ENCODE measurements at places on chromosomes 4 and X. TPM values are rescaled to one million over a fixed set of nuclear protein-coding genes. Genes with fewer than 3 reads are reported as not detected.

SPANXN3 gene
- not detected for total RNA-seq

GRCh38 chr4:83582289-83582785 is 46.4 kb downstream of the GPAT3 start:
- DNase-seq, result peak; percentile 24

GRCh38 chr4:81470456-81471297 is 1.0 kb downstream of the RASGEF1B start:
- DNase-seq, result peak; percentile 37

DNA sequence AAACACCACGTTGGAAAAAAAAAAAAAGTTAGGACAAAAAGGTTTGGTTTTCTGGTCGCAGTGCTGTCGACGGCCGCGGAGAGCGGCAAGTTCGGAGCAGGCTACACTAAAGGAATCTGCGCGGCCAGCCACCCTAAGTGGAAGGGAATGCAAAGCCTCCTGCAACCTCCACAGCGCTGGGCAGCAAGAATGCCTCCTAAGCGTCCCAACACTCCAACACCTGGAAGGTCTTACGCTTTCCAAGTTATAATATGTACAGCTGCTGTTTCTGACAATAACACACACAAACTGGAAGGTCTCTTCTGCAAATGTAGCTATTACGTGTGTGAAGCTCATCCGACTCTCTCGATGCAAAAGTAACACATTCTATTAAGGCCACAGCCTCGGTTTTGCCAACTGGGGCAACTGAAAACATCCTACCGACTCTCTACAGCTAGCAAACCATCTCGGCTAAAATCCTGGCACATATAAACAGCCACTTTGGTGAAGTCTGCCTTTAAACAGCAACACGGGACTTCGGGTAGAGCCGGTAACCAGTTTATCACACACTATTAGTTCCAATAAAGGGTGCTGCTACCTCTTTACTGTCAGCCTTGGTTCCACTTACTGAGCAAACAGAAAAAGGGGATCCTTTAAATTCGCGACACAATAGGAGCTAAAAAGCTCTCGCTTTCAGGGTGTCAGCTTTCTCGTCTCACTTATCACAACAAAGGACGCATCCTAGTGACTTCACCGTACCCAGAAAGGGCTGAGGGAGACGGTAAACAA is 895 bp downstream of the SMIM14 start:
- DNase-seq, result peak; percentile 89

DNA sequence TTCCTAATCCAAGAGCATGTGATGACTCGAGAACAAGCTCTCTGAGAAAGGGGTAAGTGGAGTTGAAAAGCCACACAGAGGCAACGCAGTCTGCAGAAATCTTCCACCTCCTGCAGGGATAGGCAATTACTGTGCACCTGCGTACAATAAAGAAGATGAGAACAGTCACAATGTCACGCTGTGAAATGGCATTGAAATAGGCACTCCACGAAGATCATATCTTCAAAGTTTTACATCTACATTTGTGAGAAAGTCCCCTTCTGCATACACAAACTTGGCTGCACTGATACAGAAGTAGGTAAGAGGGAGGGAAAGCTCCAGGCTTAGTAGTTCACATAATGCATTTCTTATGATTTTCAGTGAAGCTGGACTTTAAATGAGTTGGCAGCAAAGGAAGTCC is 27.1 kb downstream of the DDX60L start:
- DNase-seq, result no peak

DNA sequence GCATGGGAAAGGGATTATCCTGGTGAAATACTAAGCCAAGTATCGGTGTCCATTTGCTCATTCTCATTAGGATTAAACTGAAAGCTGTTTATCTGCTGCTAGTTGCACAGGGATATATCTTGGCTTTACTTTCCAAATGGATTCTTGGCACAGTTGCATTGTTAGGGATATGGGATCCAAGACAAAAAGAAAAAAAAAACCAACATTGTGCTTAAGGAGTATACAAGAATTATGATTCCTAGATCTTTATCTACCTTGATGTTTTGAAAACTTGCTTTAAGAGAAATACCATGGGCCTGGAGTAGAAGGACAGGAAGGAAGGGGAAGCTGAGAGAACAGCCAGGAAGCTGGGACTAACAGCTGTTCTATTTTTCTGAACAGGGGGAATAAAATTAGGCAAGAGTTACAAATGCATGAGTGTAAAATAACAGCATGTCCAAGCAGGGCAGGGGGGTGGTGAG is 107.6 kb downstream of the ATXN3L start:
- no peak for DNase-seq

DNA sequence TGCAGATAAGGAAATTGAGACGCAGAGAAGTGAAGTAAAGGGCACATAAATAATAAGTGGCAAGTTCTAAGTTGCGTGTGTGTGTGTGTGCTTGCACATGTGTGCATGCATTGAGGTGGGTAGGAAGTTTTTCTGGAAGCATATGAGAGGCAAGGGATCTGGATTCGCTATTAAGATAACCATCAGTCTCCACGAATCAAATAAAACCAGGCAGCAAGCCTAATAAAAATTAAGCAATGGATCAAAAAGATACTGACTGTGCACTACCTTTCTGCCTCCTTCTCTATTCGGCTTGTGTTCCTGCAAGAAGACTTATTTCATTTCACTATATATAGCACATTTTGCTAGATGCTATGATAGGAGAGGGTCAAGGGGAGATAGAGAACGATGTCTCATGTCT is 23.8 kb downstream of the SLC16A2 start:
- DNase-seq, result no peak

- peak; percentile 78 for DNase-seq
These were observed 43.2 kb downstream of the QDPR start for GRCh38 chr4:17468619-17469221.

DNA sequence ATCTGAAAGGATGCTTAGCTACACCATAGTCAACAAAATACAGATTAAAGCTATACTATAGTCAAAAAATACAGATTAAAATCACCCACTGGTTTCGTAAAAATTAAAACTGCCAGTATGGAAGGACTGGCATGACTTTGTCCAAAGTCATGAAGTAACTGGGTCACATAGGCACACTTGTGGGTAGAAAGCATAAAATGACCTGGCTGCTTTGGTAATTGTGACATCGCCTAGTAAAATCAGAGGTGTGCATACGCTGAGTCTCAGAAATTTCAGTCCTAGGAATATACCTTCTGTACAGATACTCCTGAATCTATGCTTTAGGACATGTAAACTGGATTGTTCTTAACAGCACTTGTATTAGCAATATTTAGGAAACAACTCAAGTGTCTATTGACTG is 28.1 kb downstream of the CLNK start:
- DNase-seq, result no peak

DNA sequence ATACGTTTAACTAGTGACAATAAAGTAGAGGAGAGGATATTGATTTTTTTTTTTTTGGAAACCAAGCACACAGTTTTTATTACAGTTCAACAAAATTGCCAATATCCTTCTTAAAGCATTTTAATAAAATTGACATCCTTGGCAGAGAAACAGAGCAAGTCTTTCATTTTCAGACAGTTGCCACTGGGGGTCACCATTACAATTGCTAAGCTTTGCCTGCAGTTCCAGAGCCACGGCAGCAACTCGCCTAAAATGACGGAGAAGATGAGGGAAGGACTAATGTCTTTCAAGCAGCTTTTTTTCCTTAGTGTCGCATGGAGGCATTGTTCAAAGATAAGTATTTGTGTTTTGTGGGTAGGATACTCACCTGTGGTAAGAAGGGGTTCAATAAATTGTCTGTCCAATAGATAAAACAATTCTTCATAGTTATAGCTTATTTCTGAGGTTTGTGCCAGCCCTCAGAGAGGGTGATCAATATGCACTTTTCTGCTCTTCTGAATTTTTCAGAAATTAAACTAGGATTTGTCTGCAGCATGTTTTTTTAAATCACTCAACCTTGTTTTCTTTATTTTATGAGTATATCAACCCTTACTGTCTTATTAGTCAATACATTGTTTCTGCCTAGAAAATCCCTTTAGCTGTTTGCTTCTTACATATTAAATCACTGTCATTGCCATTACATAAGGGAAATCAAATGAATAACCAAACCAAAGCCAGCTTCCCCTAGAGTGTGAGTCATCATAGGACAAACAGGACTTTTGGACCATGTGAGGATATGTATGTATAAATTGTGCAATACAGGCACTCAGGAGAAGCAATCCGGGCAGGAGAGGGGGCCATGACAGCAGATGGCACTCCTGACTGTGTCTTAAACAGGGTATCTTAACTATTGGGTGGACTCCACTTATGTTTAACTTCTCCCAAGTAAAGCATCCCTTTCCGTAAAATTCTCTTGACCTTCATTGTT is 508.1 kb upstream of the ARX start:
- peak; percentile 5 for DNase-seq

- no peak for DNase-seq
These were observed 1.6 kb upstream of the ARMCX4 start for GRCh38 chrX:101483705-101484104.

DNA sequence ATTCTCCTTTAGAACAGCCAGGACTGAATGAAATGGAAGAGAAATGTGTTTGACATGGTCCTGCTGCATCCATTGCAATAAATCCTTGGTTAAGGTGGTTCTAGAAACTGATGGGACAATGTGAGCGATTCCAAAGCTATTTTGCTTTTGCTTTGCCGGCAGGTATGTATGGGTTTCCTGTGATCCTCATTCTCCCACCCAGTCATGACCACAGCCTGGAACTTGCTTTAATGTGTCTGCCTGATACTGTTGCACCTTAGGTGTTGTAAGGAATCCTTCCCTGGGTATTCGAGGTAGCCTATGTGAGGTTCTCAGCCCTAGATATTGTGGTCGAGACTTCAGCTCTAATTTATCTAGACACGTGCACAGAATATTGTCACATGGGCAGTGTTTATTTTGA is 86.1 kb downstream of the ZNF518B start:
- DNase-seq, result no peak

ANAPC4 gene
- 19.7 TPM for total RNA-seq

- no peak for DNase-seq
These were observed 172.9 kb downstream of the KCNIP4 start for GRCh38 chr4:21775703-21776102.

DNA sequence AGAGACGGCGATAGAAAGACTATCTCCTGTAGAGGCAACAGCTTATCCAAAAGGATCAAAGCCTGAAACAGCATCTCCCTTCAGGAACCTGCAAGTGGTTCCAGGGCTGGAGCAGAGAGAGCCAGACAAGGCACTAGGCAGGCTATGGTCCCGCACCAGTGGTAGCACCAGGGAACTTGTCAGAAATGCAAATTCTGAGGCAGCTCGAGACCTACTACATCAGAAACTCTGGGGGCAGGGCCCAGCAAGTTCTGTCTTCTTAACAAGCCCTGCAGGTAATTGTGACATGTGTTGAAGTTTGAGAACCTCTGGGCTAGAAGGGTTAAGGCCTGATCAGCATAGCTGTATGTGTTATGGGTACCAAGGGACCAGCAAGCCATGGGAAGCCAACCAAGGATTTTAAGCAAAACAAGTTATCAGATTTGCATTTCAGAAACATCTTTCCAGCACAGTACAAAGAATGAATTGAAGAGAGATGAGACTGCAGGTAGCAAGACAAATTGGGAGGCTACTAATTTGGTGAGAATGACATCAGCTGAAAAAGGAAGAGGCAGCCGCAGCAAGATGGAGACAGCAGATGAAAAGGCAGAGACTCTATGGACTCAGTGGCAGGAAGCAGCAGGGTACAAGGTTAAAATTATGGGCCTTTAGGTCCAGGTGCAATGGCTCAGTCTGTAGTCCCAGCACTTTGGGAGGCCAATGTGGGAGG is 139.7 kb downstream of the TSPAN5 start:
- no peak for DNase-seq

DNA sequence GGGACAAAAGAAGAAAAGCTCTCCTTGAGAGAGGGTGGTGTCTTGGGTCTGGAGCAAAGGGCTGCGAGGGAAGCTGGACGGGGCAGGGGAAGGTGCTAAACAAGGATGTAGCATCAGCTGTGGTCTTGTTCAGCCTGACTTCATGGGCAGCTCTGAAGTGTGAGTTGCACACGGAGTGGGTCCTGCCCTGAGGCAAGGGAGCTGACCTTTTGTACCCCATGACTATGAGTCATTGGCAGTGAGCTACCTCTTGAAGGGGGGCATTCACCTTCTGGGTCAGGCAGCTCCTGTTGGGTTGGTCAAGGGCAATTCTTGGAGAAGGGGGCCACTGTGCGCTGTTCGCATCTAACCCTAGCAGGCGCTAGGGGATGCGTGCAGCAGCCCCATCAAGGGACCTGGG is 151.8 kb downstream of the SMIM20 start:
- DNase-seq, result no peak

GRCh38 chr4:155164718-155165117 is 43.7 kb upstream of the NPY2R start:
- no peak for DNase-seq

DNA sequence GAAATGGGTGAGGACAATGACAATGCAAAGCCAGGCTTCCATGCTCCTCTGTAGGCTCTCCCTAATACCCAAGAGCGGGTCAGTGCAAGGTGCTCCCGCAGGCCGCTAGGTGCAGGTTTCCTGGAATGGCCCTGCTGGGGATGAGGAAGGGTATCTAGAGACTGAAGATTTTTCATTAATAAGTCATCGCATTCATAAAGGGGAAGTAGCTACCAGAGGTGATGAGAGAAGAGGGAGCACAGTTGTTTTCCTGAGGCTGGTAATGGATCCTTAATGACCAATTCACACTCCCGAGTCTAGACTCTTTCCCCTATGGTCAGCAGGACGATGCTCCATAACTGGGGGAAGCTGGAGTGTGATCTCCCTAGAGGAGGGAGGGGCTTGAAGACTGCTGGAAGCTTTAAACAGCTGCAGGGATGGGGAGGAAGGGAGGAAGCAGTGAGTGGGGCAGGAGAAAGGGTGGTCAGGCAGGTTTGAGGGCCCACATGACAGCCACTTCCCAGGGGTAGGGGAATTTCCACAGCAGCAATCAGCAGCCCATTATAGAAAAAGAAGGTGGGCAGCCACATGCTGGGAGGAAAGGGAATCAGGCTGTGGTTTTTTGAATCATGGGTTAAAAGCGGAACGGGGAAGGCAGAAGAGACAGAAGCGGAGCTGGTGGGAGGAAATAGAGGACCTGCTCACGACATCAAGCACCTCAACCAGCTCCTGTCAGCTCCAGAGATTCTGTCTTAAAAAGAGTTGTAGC is 10.2 kb upstream of the ATP6AP2 start:
- DNase-seq, result no peak

DNA sequence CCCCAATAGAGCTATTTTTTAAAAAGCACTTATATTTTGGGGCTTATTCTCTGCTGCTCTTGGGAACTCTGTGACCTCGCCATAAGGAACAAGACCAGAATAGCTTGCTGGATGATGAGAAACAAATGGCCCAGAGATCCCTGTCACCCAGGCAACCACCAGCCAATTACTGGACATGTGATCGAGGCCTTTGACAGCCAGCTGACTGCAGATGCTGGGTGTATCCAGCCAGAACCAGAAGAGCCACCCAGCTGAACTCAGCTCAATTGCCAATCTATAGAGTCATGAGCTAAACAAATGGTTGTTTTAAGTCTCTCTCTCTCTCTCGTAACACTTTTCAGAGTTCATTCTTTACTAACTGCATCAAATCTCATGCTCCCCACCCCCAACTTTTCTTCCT is 24.4 kb upstream of the CITED1 start:
- no peak for DNase-seq

DNA sequence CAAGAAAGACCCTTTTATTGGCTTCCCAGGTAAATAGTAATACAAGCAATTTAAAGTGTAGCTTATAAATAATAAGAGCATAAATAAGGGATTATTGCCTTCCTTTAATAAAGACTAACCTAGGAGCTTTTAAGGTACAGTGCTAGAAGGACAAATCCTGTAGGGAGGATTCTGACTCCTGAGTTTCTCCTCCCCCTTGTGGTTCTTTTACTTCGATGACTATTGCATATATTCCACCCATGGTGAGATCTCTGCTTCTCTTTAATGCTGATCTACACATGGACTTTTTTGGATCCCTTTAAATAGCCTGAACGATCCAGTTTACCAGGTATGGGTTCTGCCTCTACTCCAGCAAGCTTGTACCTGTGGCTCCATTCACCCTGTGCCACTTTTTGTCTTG is 2.5 kb downstream of the GALNT7 start:
- DNase-seq, result peak; percentile 54

All from GM23248 (cell line).